Left forelimb (tissue), 1 donor: ENCODE measurements at places on chromosomes 7 and 10.
A peak's percentile ranks its signal among the peaks of the same experiment; 100 is the strongest.

GRCh38 chr10:6465437-6465836 is 114.6 kb downstream of the PRKCQ start:
- no peak for DNase-seq

DNA sequence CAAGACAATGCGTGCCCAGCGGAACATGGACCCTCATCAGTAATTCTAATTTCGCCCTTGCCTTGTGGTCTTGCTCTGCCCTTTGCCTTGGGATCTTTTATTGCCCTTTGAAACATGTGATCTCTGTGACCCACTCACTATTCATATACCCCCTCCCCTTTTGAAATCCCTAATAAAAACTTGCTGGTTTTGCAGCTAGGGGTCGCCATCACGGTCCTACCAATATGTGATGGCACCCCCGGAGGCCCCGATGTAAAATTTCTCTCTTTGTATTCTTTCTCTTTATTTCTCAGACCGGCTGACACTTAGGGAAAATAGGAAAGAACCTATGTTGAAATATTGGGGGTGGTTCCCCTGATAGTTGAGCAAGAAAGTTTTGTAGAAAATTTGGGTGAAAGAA is 242.7 kb downstream of the CDK14 start:
- DNase-seq: no peak

GRCh38 chr7:74097937-74098614 is 14.5 kb downstream of the LIMK1 start:
- DNase-seq: no peak

- no peak for DNase-seq
These were observed 72.4 kb upstream of the C1GALT1 start for GRCh38 chr7:7109934-7110333.

DNA sequence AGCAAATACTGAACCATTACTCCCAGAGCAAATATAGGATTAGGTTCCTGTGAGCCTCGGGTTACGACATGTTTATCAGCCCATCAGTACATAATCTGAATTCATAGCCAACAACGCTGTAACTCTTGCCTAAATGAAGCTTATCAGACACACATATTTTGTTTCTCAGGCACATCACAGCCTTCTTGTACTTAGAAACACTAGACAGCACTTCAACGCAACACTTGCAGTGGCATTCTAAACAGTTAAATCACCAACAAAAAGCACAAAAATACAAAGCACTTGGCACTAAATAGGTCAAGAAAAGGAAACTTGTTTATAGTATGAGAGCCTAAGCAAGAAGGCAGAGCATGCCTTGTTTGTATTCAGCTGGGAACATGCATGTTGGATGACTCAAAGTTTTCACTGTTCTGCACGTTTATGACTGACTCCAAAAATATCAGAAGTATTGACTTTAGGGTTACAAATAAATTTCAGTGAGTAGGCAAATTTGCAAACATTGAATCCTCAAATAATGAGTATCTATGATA is 75.0 kb downstream of the VPS50 start:
- no peak for DNase-seq

DNA sequence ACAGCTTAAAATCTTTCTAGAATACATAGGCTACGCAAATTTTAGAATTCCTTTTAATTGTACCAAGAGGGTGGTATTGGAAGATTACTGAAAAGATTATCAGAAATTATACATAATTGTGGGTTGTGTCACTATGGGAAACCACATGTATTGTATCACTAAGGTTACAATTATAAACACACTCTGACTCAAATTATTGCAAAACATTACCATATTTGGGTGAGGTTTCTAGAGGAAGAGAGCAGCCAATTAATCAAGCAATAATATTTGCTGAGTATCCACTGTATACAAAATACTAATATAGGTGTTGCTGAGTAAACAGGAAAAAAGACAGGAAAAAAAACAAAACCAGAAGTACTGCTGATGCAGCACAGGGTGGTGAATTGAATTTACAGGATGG is 3.1 kb upstream of the CAPZA2 start:
- DNase-seq: no peak

GRCh38 chr7:143315776-143316175 is at the start of gene CLCN1:
Gene CLCN1 (plus strand): TSS chr7:143316111. CDS start chr7:143316213, 102 bp downstream.
- no peak for DNase-seq

DNA sequence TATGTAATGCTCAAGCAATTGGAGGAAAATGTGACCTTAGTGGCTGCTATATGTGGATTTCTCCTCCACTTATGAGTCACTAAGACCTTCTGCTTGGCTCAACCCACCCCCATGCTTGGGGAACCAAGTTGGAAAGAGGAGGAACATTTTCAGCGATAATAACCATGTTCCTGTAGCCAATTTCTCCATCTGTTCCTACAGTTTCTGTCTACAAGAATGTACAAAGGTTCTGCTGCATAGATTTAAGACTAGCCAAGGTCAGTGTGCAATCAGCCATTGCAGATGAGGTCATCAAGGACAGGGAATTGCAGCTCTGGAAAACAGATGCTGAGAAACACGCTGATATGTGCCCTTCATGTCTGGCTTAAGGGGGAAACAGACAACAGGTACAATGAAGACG is 5.6 kb upstream of the NRCAM start:
- no peak for DNase-seq

- no peak for DNase-seq
These were observed 1.1 kb upstream of the TNKS2 start for GRCh38 chr10:91797048-91797690.

- no peak for DNase-seq
These were observed 608.9 kb downstream of the SORCS1 start for GRCh38 chr10:106555599-106555998.

GRCh38 chr10:31936933-31937332 is 8.3 kb upstream of the ARHGAP12 start:
- no peak for DNase-seq

DNA sequence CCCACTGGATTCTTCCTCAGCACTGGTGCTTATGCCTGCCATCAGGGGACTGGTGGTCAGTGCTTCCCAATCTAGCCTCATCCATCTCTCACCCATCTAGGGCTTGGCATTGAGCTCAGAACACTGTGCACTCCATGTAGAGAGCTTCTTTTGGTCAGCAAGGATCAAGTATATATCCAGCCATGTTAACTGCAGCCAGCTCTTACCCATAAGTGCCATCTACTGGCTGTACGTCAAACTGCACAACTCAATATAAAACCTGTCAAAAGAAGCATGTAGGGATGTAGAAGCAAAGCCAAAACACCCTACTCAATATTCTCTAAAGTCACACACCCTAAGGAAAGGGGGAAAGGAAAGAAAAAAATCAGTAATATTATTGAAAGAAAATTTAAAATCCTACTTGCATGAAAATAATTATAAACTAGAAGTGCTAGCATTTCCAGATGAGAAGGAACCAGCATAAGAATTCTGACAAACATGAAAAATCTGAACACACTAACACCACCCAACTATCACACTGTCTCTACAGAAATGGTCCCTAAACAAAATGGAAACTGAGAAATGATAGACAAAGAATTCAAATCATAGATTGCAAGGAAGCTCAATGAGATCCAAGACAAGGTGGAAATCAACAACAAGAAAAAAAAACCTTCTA is 531.1 kb upstream of the STEAP1 start:
- no peak for DNase-seq

- DNase-seq: no peak
These were observed 496.4 kb downstream of the KIF20B start for GRCh38 chr10:90197766-90198165.

- DNase-seq: no peak
These were observed 132.0 kb downstream of the PRKAG2 start for GRCh38 chr7:151744656-151745638.

DNA sequence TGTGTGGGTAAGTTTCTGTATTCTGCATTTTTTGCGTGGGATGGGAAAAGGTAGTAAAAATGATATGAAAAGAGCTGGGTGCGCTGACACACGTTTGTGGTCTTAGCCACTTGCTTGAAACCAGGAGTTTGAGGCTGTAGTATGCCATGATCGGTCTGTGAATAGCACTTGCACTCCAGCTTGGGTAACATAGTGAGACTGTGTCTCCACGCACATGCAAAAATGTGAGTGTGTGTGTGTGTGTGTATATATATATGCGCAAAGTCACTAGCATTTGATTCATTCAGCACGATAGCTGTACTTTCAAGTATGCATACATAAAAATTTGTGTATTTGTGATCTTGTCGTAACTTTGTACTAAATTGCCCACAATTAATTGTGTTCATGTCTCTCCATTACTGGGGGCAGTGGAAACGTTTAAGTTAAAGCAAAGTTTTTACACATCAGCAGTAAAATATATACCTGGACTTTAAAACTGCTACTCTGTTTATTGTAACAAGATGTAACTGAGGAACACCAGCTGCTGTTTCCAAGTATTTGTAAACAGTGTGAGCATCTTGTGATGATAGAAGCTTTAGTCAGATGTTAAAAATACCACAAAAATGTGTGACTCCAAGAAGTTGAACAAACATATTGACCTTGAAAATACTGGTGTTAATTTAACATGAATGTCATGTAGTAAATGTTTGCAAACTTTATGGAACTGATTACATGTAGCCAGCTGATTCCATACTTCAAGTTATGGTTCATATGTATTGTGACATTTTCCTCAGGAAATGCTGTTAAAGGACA is 1.6 kb downstream of the ZRANB1 start:
- DNase-seq: no peak

DNA sequence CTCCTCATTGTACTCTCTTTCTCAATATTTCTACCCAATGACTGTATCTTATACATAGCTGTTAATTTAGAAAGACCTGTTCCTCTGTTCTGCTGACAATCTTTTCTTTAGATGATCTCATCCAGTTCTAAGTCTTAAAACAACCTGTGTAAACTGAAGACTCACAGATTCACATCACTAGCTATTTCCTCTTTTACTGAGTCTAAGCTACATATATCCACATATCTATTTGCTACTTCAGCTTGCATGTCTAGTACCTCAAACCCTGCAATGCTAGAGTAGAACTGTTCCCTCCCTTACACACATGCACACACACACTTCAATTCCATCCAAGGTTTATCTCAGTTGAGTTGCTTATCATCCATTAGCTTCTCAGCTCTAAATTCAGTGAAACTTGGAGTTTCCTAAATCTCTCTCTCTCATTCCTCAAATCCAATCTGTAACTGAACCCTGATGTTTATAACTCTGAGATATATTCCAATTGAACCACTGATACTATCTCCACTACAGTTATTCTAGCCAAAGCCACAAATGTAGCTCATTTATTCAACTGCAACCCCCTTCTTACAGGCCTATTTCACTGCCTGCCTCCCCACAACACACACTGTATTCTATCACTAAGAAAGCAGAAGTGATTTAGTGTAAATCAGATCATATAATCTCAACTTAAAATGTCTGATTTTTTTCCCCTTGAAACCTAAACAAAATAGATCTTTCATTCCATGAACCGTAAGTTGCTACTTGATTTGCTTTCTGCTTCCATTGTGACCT is 1036.8 kb upstream of the POT1 start:
- no peak for DNase-seq

GRCh38 chr7:128166603-128167041 is 74.5 kb upstream of the LEP start:
- DNase-seq: peak; percentile 55

GRCh38 chr10:1100691-1101368 is 44.6 kb downstream of the WDR37 start:
- DNase-seq: peak; percentile 54

GRCh38 chr7:45240273-45240771 is 82.7 kb downstream of the RAMP3 start:
- DNase-seq: no peak

GRCh38 chr10:92690211-92690914 is 608 bp downstream of the HHEX start:
- peak; percentile 74 for DNase-seq

- DNase-seq: no peak
These were observed 2.0 kb downstream of the PTPRE start for GRCh38 chr10:127908959-127909267.

- no peak for DNase-seq
These were observed 131.5 kb upstream of the JCAD start for GRCh38 chr10:30190577-30191552.

DNA sequence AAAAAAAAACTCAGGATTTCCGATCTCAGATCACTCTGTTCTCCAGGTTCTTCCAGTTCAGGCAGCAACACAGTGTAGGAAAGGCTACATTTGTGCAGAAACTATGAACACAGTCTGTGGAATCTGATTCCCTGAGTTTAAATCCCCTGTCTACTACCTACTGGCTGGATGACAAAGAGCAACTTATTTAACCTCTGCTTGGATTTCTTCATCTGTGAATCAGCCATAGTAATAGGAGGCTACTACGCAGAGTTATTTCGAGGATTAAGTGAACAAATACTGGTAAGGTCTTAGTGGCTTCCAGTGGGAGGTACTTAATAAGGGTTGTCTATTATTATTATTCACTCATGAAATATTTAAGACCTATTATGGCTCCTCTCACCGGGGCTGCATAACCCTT is 44.3 kb upstream of the PDCD4 start:
- DNase-seq: no peak

GRCh38 chr7:27389496-27389895 is 146.9 kb downstream of the EVX1 start:
- DNase-seq: no peak

- no peak for DNase-seq
These were observed 231.2 kb downstream of the EXOC4 start for GRCh38 chr7:133484086-133484485.

DNA sequence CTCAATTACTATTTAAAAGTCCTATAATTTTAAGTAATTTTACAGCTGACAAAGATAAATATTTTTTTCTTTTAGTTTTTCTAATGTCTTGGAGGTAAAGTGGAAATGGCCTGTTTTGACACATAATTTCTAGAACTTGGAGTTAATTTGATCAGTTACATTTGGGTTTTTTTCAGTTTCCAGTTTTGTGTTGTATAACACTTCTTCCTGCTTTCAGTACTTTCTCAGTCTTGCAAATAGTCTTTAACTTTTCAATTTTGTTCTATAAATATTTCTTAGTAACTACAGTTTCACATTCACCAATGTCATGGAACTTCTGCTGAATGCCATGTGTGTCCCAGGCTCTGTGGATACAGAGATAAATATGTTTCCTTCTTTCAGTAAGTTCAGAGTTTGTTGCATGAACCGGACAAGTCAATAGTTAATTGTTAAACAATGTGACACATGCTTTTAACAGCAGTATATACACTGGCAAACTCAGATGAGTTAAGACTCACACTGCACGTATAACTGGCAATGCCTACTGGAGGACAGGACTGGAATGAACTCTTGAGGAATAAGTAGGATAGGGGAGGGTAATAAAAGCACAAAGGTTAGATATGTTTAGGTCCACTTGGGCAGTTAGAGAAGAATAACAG is 4.6 kb downstream of the SHOC2 start:
- DNase-seq: no peak
